ENCODE measurements at places on chromosomes 16 and 17.

GRCh38 chr16:79811541-79811940, 211.0 kb upstream of the MAF start:
- no peak for DNase-seq

DNA sequence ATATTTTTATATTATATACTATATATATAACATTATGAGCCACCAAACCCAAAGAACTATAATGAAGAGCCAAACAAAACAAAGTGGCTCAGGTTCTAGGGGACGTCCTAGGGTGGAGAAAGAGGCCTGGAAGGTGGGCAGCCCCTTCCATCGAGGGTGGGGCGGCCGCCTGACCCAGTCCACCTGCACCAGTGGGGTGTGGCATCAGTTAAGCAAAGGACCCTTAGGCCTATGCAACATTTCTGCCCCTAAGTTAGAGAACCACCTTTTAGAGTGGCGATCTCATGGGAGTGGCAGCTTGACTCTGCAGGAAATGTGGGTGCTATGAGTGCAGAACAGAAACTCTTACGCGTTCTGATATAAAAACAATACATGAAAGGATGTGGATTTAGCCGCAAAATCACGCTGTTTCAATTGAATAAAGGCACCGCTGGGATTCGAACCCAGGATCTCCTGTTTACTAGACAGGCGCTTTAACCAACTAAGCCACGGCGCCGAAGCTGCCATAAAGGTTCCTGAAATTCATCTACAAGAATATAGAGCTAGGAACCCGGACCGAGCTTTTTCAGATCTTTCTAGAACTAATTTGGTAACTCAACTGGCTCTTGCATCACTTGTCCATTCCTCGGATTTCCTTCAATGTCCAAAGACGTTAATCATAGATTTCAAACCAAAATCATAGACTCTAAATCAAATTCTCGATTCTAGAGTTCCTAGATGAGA, 15.6 kb upstream of the AURKB start:
- DNase-seq: no peak

DNA sequence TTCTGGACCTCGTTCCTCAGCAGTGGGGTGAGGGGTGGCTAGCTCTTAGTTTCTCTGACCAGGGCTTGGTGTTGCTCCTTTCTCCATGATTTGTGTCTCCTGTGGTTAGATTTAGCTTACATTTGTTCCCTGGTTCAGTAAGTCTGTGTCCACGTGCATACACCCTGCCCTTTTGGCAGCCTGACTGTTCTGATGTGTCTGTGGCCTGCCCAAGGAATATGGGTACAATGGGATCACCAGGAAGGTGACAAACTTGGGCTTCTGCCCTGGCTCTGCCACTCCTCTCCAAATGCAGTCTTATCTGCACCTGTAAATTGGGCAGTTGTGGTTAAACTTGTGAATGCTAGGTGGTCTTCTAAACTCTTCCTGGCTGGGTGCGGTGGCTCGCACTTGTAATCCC, 17.5 kb downstream of the ALKBH5 start:
- no peak for DNase-seq

DNA sequence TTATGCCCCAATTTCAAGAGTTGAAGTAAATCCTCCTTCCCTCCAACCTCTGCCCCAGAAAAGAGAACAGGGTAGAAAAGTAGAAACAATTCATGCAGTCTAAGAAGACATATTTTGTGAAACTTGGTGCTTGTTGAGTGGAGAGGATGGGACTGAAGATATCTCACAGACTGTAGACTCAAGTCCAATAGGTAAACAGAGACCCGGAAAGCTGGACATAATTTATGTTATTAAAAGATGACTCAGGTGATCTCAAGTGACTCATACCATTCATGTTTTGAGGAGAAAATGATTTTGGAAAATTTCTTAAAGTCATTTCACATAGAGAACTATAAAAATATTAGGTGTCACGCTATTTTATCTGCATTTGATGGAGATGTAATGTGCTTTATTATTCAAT, 203.1 kb upstream of the SOX9 start:
- DNase-seq: no peak

DNA sequence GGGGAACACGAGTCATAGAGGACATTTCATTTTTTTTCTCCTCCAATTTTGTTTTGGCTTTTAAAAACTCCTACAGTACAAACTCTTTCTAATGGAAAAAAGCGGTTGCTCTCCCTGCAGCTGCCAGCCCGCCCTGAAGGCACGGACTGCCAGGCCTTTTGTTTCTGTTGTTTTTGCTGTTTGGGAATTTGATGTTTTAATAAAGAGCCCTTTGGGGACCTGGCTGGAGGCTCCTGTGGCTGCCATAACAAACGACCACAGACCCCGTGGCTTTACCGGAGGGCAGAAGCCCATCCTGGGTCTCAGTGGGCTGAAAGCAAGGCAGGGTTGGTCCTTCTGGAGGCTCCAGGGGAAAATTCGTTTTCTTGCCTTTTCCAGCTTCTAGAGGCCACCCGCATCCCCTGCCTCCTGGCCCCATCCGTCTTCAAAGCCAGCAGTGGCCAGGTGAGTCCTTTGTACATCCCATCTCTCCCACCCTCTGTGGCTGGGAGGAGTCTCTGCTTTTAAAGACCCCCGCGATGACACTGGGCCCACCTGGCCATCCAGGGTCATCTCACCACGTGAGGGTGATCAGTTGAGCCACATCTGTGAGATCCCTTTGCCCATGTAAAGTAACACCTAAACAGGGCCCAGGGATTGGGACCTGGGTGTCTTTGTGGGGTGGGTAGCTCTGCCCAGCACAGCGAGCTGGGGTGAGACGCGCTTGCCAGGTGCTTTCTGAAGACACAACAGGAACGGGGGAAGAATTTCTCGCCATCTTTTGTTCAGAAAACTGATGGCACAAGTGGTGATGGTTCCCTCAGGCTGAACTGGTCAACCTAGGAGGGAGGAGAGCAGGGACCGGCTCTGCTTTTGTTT, 113.9 kb downstream of the BANP start:
- no peak for DNase-seq

DNA sequence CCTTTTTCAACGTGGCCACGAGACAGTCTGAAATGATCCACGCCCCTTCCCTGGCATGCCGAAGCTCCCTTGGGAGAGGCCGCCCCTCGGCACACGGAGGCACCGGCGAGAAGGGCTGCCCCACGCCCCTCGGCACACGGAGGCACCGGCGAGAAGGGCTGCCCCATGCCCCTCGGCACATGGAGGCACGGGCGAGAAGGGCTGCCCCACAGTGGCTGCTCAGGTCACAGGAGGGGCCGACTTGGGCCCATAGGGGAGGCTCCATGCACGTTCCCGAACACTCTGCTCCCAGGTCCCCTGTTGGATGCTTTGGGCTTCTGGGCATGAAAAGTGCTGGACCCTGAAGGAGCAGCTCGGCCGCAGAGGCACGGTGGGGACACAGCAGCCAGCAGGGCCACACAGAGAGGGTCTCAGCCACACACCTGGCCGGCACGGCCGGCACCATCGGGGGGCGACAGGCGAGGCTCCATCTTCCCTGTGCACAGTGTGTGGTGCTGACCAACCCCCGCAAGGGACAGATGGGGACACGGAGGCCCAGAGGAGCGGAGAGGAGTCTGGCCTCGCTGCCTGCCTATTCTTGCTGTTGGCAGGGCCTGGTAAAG, 42.8 kb downstream of the CBFA2T3 start:
- no peak for DNase-seq

DNA sequence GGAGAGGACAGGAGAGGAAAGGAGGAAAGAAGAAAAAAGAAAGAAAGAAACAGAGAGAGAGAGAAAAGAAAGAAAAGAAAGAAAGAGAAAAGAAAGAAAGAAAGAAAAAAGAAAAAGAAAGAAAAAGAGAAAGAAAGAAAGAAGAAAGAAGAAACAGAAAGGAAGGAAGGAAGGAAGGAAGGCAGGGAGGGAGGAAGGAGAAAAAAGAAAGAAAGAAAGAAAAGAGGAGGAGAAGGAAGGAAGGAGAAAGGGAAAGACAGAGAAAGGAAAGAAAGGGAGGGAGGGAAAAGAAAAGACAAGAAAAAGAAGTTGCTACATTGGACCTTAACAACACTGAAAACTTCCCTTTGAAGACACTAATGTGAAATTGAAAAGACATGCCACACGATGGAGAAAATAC, 56.6 kb upstream of the CCL2 start:
- no peak for DNase-seq

- no peak for DNase-seq
Observed at GRCh38 chr16:73396556-73396955, 348.6 kb upstream of the ZFHX3 start.

- DNase-seq: no peak
Observed at GRCh38 chr17:5785338-5785737, 201.0 kb upstream of the NLRP1 start.
